NCI-H460 (cell line): ENCODE measurements at places on chromosomes 3 and 15. TPM values are rescaled to one million over a fixed set of nuclear protein-coding genes. Genes with fewer than 3 reads are reported as not detected.
A peak's percentile ranks its signal among the peaks of the same experiment; 100 is the strongest.

- no peak for DNase-seq
These were observed 4.1 kb upstream of the TGM5 start for GRCh38 chr15:43270676-43271306.

GRCh38 chr3:127482216-127483004, 108.1 kb downstream of the TPRA1 start:
- DNase-seq: no peak

- DNase-seq: peak; percentile 90
These were observed 20.7 kb upstream of the FEM1B start for GRCh38 chr15:68256675-68257450.

DNA sequence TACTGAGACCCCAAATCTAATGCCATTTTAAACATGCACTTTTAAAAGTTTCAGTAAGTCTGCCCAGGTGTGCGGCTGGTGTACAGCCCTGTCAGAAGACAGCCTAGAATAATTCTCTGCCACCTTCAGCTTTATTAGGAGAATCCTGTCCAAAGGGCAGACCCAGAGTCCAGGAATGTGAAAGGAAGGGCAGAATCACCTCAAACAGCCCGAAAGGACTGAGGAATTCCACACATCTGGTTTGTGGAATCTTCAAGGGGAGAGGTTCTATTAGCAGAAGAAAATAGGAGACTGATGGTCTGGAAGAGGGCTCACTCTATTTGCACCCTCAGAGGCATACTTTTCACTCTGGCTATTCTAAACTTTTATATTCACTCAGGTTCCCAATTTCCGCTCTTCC, 46.6 kb downstream of the TYRO3 start:
- no peak for DNase-seq

- no peak for DNase-seq
These were observed 10.8 kb upstream of the ZFYVE19 start for GRCh38 chr15:40796041-40796440.

DNA sequence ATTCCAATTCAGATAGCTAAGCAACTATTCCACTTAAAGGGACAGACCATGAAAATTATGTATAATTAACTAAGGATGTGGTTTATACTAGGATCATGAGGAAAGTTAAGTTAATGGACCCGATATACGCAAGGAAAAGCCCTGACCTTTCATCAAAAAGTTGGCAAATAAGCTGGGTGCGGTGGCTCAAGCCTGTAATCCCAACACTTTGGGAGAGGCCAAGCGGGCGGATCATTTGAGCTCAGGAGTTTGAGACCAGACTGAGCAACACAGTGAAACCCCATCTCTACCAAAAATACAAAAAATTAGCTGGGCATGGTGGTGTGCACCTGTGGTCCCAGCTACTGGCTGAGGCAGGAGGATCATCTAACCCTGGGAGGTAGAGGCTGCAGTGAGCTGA, 39.6 kb downstream of the SCAP start:
- no peak for DNase-seq

DNA sequence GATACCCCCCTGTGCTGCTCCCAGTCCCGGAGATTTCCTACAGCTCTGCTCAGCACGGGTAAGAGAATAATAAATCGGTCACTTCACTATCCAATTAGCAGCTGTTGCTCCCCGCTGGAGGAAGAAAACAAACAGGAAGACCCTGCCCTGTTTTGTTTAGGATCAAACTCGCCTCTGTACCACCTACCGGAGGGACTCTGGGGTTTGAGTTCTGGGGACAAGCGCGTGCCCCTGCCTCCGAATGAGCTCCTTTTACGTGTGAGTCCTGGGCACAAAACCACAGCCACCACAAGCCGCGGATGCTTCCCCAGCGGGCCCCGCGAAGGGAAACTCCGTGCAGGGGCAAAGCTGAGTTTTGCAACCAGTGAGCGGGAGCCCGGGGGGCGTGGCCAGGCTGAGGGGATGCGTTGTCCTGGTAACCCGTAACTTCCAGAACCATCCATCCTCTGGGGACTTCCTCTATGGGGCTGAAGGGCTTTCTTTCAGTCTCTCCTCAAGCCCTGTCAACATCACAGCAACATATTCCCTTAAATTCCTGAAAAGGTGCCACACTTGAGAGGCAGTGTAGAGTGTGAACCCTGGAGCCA, 315.7 kb upstream of the PROK2 start:
- no peak for DNase-seq

DNA sequence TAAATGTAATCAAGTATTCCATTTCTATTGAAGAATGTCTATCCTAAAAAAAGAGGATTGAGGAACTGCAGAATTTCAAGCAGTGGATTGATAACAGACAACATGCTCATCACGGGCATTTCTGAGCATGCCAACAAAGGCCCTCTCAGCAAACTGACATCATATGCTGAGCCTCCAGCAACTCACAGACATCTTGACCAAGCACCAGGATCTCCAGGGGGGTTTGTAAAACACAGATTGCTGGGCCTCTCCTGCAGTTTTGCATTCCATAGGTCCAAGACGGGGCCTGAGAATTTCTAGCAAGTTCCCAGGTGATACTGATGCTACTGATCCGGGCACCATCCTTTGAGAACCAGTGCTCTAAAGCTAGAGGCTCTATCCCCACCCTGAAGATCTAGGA, 85.0 kb downstream of the FOXP1 start:
- no peak for DNase-seq

GRCh38 chr15:82944821-82945220, 7.7 kb downstream of the HOMER2 start:
- DNase-seq: no peak

ALCAM gene
- 72.7 and 73.9 TPM in 2 replicates for total RNA-seq

RSRC1 gene
- total RNA-seq: 42.8 and 44.2 TPM in 2 replicates

HTR3E gene
- not detected in 2 replicates for total RNA-seq
